ENCODE measurements at places on chromosomes 5 and 9.
A peak's percentile ranks its signal among the peaks of the same experiment; 100 is the strongest.

DNA sequence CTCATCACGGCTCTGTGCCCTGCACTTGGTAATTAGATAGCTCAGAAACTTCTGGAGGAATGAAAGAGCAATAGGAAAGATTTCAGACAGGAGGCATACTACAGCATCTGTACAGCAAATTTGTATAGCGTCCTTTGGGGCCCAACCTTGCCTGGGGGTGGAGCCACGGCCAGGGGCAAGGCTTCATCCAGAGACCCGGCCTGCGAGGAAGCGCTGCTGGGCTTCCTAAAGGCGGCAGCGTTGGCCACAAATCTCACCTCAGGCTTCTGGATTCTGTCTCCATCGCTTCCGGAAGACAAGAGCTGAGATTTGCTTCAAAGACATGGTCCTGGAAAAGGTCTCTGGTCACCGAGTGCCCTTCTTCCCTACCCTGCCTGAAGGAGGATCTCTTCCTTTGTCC is 12.2 kb upstream of the SPATA31D1 start:
- no peak for DNase-seq

DNA sequence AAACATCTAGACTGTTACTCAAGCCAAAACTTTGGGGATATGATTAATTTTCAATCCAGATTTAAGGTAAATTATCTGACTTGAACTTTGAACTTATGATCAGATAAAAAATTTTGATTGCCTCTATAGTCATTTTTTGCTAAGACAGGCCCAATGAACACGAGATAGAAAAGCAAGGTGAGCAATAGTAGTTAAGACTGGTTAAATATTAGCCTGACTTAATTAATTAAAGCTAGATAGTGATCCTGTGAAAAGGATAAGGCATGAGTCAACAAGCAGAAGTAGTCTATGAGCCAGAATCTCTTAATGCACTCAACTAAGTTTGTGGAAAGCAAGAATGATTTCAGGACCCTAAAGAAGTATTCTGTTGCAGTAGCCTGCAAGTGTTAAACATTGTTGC is 66.5 kb downstream of the PDE4D start:
- DNase-seq, result no peak

GRCh38 chr5:73180566-73180965 is 7.6 kb downstream of the TMEM174 start:
- DNase-seq, result no peak

- DNase-seq, result no peak
Observed at GRCh38 chr5:74070766-74071165, 444.8 kb downstream of the ARHGEF28 start.

- no peak for DNase-seq
Observed at GRCh38 chr5:124399426-124399961, 346.9 kb downstream of the ZNF608 start.

DNA sequence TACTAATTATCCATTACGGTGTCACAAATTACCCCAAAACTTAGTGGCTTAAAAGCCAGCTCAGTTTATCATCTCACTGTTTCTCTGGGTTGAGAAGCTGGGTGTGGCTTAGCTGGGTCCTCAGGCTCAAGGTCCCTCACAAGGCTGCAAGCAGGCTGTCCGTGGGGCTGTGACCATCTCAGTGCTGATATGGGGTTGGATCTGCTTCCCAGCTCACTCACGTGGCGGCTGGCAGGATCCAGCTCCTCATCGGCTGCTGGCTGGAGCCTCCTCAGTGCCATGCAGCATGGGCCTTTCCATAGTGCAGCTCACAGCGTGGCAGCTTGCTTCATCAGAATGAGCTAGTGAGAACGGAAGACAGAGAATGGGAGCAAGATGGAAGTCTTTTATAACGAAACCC is 128.5 kb upstream of the CPEB4 start:
- DNase-seq, result no peak

GRCh38 chr5:150073677-150074076 is 12.7 kb downstream of the CSF1R start:
- DNase-seq, result no peak

DNA sequence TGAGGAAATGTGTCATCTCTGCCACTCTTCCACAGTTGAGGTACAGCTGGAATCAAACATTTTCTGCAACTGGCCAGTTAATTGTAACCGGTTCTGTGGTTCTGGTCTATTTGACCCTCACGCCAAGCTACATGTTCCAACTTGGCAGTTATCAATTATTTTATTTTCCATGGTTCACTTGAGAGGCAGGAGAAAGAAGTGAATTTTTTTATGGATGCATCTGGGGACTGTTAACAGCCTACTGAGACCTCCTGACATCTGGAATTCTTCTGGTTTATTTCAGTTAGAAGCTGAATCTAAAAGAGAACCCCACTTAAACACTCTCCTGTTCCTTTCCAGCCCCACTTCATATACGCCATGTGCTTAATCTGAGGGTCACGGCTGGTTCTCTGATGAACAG is 372.3 kb downstream of the DNAH5 start:
- no peak for DNase-seq

DNA sequence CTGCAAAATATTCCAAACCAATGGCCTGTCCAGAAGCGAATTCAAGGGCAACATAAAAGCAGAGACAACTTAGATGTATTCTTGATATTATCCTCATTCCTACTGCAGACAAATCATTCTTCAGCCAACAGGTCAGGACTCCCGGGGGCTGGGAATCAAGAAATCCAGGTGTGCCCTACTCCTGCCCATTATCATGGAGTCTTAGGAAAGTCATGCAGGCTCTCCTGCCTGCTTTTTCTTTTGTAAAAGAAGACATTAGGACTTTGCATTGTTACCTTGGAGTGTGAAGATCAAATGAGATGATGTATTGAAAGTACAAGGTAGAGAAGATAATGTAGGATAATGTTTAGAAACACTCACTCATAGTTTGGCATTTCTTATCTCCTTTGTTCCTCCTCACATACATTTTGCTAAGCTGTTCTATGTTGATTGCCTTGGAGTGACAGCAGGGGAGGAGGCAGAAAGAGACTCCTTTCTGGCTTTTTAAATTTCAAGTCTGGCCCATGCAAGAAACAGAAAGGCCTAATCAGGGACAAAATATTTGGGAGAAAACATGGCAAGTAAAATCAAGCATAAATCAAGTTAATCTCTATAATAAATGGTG is 113.8 kb downstream of the SV2C start:
- DNase-seq, result no peak

- DNase-seq, result no peak
Observed at GRCh38 chr9:23380821-23381220, 445.2 kb downstream of the ELAVL2 start.

- DNase-seq, result no peak
Observed at GRCh38 chr5:57681942-57682341, 199.3 kb upstream of the ACTBL2 start.

GRCh38 chr5:95963650-95964410 is 2.2 kb upstream of the ELL2 start:
- DNase-seq, result no peak

DNA sequence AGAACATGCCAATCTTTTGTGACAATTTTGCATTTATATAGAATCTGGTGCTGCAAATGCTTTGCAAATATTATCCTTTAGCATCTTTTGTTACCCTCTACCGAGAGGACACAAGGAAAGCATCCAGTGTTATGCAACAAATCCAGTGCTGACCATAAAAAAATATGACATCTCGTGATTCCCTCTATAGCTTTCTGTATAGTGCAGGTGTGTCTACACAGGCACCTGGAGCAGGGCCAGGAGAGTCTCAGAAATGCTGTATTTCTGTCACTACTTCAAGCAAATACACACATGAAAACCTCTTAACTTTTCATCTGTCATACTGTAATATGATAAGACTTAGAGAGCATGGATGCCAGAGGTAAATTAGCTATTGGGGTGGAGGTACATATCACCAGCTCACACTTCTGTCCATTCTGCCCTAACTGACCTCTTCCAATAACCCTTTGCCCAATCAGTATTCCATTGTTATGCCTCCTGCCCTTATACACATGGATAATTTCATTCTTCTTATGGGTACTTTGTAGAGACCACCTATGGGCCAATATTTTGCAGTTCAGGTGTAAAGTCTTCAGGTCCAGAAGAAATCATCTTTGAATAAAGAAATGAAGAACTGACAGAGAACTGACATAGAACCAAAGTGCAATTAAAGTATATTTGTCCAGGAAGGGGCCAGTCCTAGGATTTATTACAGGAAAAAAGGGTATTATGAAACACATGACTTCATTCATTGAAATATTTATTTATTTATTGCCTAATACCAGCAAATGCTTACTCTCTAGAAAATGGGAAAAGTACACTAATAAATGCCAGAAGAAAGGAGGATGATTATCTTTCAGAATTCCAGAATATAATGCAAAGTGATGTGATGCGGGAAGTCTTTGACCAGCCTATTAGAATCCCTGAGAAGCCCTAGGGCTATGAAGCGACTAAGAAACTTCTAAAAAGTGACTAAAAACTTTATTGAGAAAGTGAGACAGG is 106.5 kb downstream of the EPB41L4A start:
- no peak for DNase-seq

DNA sequence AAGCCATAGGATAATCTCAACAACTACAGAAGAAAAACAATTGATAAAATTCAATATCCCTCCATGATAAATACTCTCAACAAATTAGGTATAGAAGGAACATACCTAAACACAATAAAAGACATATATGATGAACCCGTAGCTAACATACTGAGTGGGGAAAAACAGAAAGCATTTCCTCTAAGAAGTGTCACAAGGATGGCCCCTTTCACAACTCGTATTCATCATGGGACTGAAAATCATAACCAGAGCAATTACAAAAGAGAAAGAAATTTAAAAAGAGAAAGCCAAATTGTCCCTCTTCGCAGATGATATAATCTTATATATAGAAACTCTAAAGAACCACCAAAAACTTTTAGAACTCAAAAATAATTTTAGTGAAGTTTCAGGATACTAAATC is 146.3 kb upstream of the RGMB start:
- no peak for DNase-seq

DNA sequence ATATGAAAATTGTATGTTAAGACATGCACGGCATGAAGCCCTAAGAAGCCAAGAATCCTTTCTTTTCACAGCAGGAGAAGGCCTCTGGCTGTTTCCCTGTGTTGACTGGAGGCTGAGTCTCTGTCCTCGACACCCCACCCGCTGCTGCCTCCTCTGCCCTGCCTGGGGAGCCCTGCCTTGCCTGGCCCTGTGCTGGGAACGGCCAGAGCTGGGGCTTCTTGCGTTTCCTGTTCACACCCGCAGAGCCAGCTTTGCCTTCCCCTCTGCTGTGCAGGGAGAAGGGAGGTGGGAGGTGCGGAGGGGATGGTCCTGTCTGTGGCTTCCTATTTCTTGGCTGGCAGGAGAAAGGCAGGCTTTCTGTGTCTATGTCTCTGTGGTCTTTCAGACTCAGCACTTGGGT is 6.9 kb upstream of the GMCL2 start:
- DNase-seq, result no peak

DNA sequence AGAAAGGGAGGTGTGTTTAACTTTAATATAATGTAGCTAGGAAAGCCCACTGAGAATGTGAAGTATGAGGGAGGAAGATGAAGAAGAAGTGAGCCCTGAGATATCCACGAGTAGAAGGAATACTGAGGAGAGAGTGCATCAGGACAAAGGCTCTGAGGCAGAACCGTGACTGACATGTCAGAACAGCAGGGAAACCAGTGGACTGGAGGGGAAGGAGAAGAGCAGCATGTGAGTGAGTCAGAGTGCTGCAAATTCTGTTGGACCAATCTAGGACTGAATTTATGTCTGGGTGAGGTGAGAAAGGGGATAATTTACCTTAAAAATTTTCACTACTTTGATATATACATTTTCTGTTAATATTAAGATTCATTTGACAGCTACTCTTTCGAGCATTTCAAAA is 110.3 kb downstream of the ST8SIA4 start:
- no peak for DNase-seq

DNA sequence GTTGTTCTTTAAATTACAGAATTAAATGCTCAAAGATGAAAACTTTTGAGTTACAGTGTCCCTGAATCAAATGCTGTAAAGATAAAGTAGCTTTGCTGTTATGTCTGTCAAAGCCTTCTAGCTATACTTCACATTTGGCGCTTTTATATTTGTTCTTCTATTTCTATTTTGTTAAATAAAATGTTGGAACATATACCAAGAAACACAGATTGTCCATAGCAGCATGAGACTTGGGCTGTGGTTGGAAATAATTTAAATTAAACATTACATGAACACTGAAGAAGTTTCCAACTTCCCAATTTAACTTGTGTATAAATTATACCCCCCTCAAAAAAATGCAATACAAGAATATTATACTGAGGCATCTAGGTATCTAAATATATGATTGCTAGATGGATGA is 249.8 kb downstream of the NR2F1-AS1 start:
- DNase-seq, result no peak

- no peak for DNase-seq
Observed at GRCh38 chr9:101478906-101479305, 43.3 kb upstream of the ALDOB start.

DNA sequence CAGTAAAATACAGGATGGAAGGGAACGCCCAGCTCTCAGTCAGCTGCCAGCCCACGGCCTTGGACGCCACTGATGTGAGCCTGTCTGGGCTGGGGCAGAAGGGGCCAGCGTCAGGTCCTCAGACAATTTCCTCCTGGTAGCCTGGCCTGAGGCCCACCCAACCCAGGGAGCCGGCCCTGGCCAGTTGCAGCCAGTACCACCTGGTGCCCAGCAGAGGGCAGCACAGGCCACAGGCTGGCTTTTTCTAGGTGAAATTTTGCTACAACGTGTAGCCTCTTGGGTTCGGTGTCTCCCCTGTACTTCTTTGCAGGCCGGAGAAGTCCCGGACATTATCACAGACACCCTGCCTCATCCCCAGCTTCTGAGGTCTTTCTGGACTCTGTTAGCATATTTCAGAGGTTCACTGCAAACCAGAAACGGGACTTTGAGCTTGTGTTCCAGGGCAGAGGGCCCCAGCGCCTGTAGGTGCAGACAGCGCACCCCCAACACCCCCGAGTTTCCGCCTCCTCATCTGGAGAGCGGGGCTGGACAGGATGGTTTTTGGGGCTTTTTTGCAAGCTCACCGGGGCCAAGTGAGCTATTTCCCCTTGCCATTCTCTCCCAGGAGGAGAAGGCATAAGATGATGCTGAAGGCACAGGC is 45.9 kb upstream of the KCNMB1 start:
- DNase-seq, result peak; percentile 57

DNA sequence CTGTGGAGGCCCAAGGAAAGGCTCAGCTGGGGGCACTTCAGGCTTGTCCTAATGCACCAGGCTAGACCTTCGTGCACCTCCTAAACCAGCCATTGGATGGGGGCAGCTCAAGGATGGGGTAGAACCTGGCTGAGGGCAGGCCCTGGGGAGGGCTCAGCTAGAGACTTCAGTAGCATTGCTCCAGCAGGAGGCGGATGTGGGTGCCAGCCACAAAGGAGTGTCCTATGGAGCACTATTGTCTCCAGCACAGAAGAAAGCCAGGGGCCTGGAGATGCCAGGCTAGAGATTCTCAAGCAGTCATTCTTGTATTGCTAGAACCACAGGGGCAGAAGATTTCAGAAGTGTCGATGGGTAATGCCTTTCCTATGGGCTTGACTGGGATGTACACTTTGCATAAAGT is 131.8 kb downstream of the SYK start:
- no peak for DNase-seq

DNA sequence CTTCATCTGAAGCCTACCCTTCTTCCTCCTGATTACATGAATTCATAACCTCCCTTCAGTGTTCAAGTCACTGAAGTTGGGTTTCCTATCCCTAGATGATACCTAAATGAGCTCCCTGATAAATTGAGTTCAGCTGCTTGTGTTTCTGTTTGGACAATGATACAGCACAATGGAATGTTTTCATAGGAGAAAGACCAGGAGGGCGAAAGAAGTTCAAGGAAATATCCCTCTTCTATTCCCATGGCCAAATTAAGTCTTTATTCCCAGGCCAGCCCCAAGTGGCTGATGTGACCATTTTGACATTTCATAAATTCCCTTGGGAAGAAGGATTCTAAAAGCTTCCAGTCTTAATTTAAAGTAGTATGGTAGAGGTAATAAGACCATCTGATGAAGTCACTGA is 555.8 kb upstream of the CLINT1 start:
- no peak for DNase-seq

Measured in activated naive CD8-positive, alpha-beta T cell treated with anti-CD3 and anti-CD28 coated beads for 36 hours (primary cell).